ENCODE measurements at places on chromosomes 7 and 10.
A peak's percentile ranks its signal among the peaks of the same experiment; 100 is the strongest.

DNA sequence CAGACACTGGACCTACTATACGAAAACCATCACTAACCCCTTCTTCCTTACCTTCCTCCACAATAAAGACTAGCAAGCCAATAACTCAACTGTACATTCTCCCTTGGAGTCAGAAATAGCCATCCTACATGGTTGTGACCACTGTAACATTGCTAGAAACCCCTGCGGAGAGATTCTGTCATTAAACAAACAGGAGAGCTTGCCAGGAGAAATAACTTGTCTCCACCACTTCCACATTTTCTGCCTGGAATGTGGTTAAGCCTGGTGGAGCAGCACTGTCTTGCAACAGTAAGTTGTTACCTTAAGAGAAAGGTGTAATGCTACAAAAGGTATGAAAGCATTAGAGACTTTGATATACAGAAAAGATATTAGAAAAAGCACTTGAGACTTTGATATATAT, 45.8 kb downstream of the THSD7A start:
- no peak for DNase-seq
- H3K27me3 ChIP-seq = no peaks in the 10 kb centered on the region
- no peaks in the 10 kb centered on the region for H3K36me3 ChIP-seq
- no peak overlapping the region for H3K4me3 ChIP-seq
- no peak overlapping the region for H3K27ac ChIP-seq
- H3K4me1 ChIP-seq = no peaks in the 10 kb centered on the region

GRCh38 chr7:120207037-120207436, 65.9 kb upstream of the KCND2 start:
- no peaks in the 10 kb centered on the region for H3K36me3 ChIP-seq
- H3K27me3 ChIP-seq = no peaks in the 10 kb centered on the region
- H3K27ac ChIP-seq = no peak overlapping the region
- no peaks in the 10 kb centered on the region for H3K4me1 ChIP-seq

- no peak for DNase-seq
- H3K4me3 ChIP-seq = no peak overlapping the region
- no peaks in the 10 kb centered on the region for H3K36me3 ChIP-seq
- H3K27ac ChIP-seq = no peak overlapping the region
- no peaks in the 10 kb centered on the region for H3K4me1 ChIP-seq
These were observed 87.0 kb downstream of the SUGCT start for GRCh38 chr7:40221836-40222235.

GRCh38 chr7:16098585-16099179, 322.7 kb downstream of the CRPPA start:
- DNase-seq = no peak
- no peaks in the 10 kb centered on the region for H3K4me1 ChIP-seq
- no peaks in the 10 kb centered on the region for H3K27me3 ChIP-seq
- H3K36me3 ChIP-seq = no peaks in the 10 kb centered on the region
- no peak overlapping the region for H3K4me3 ChIP-seq
- no peak overlapping the region for H3K27ac ChIP-seq

GRCh38 chr10:103763374-103764202, 91.8 kb downstream of the SH3PXD2A start:
- no peaks in the 10 kb centered on the region for H3K36me3 ChIP-seq
- no peaks in the 10 kb centered on the region for H3K27me3 ChIP-seq
- peak; percentile 20 for DNase-seq

DNA sequence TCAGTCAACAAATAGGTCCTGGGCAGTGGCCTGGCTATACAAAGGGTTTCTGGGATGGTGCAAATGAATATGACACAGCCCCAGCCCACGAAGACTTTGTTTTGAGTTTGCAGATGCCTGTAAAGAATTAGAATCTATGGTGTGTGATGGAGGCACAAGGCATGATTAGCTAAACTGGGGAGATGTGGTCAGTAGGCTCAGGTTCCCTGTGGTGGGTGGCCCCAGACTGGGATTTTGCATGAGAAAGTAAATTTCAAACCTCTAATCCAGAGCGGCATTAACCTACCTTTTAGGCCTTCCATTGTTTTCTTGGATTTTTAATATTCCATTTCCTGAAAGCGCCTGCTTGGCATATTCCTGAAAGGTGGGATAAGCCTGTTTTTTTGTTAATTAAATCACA, 6.4 kb upstream of the CPA5 start:
- H3K27me3 ChIP-seq = no peaks in the 10 kb centered on the region
- H3K4me1 ChIP-seq = no peaks in the 10 kb centered on the region
- H3K36me3 ChIP-seq = no peaks in the 10 kb centered on the region
- H3K4me3 ChIP-seq = no peak overlapping the region

DNA sequence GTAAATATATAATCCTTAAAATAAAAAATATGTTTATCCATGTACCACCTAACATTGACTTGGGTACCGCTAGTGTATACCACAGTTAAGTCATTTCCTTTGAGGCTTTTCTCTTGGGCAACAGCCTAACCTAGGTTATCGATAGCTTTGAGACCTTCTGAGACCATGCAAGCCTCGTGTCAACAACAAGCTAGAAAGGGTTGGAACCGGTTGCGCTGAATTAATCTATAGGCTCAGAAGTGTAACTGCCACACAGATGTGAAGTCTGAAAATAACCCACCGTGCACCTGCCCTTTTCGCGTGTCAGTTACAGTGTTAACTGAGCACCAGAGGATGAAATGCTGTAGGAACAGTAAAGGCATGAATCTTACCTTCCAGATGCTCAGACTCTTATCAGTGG, 59.8 kb downstream of the ARID5B start:
- peaks cover 42% of the 10 kb centered on the region for H3K36me3 ChIP-seq
- H3K4me3 ChIP-seq = peak overlapping the region; percentile 27
- H3K27me3 ChIP-seq = no peaks in the 10 kb centered on the region
- DNase-seq = no peak
- H3K27ac ChIP-seq = peak overlapping the region; percentile 85
- peaks cover 89% of the 10 kb centered on the region for H3K4me1 ChIP-seq

DNA sequence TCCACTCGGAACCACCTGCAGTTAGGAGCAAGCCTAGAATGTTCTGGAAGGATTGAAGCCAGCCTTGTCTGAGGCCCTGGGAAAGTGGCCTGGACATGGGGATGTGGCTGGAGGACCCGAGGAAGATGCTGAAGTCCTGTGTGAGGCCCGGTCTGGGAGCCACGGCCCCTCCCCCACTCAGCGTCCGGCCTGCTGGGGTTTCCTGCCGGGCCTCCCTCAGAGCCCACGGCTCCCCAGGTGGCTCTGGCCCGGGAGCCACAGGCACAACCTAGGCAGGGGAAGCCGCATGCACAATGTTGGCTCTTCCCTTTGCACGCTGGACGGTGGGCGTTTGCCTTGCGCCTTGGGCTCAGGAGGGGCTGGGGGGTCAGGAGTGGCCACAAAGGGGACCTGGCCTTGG, 39.0 kb downstream of the UNCX start:
- no peak for DNase-seq
- H3K27ac ChIP-seq = no peak overlapping the region
- H3K36me3 ChIP-seq = no peaks in the 10 kb centered on the region
- peaks cover 12% of the 10 kb centered on the region for H3K27me3 ChIP-seq
- no peak overlapping the region for H3K4me3 ChIP-seq

DNA sequence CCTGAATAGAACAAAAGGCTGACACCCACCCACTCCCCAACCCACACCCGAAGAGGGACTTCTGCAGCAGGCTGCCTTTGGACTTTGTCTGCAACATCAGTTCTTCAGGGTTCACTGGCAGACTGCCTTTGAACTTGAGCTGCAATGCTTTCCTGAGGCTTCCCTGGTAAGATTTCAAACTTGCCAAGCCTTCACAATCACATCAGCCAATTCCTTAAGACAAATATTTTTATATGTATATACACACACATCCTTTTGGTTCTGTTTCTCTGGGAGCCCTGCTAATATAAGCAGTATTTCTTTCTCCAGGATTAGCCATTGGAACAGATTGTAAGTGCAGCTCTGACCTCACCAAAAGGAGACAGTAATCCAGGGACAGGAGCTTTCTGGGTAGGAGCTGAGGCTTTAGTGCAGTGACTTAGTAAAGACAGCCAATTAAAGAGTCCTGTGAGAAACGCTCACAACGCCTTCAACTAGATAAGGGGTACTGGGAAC, 55.6 kb upstream of the KMT2E start:
- no peak for DNase-seq
- peaks cover 9% of the 10 kb centered on the region for H3K36me3 ChIP-seq
- H3K4me1 ChIP-seq = peaks cover 58% of the 10 kb centered on the region
- H3K27ac ChIP-seq = no peak overlapping the region
- H3K27me3 ChIP-seq = no peaks in the 10 kb centered on the region

Data from activated naive CD8-positive, alpha-beta T cell treated with anti-CD3 and anti-CD28 coated beads, Interleukin-2, amount 50 U/mL, for 24 hours (primary cell).